ENCODE measurements at places on chromosomes 5 and 9.

- DNase-seq: no peak
Measured at GRCh38 chr5:112070022-112070421, 313.0 kb upstream of the NREP start.

DNA sequence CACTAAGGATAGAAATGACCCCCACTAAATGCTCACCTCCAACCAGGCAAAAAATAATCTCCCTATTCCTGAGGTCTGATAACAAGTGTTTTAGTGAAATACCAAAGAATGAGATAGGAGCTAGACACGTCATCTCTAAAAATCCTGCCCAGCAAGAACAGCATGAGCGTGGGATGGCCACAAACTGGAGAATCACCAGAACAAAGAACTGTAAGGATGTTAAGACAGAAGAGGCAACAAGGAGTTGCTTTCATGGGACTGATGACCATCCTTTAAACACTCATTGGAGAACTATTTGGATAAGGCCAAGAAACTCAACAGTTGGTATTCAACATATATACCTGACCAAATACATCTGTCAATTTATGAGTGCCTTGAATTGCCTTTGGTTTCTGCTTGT lies 113.7 kb downstream of the RASEF start:
- no peak for DNase-seq

GRCh38 chr5:168172760-168173223 lies 118.7 kb upstream of the WWC1 start:
- DNase-seq: no peak

GRCh38 chr9:81314490-81314889 lies 374.9 kb downstream of the TLE1 start:
- DNase-seq: no peak

DNA sequence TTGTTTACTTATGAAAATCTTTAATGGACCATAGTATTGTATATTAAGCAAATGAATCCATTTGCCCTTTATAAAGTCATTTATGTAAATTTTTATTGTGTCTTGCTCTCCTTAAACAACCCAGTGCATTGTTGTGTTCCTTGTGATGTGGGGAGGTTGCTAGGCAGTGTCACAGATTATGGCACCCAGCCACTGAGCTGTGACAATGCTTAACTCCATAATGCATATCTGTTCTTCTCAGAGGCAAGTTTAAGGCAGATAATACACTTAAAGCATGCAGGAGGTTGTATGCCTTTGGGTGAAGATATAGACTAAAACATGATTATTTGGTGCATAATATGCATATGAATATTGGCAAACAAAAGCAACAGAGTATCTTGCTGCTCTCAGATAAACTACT lies 269.6 kb upstream of the RIOK2 start:
- DNase-seq: no peak

- no peak for DNase-seq
Measured at GRCh38 chr9:115628426-115628825, 510.5 kb upstream of the TNC start.

- DNase-seq: no peak
Measured at GRCh38 chr5:75021219-75021618, 31.1 kb downstream of the GCNT4 start.

GRCh38 chr5:67246546-67247268 lies 50.1 kb upstream of the CD180 start:
- no peak for DNase-seq

DNA sequence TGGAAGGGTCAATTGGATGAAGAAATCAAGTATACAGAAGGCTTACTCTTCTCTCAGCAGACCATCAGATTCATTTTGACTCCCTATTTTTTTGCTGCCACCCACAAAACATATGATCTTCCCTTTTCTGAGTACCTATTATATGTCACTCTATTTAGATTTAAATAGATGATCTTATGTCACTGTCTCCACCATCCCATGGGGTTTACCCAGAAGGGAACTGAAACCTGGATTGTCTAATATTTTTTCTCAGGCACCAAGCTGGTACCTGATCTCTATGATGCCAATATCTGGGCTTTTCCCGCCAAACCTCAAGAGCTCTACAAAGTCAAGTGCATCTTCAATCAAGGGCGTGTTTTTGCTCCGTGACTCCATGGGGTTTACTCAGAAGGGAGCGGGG lies 118.7 kb downstream of the GAS1 start:
- DNase-seq: no peak

- DNase-seq: no peak
Measured at GRCh38 chr5:79582186-79582585, 30.1 kb upstream of the TENT2 start.
